ENCODE measurements at places on chromosomes 1 and 21.

DNA sequence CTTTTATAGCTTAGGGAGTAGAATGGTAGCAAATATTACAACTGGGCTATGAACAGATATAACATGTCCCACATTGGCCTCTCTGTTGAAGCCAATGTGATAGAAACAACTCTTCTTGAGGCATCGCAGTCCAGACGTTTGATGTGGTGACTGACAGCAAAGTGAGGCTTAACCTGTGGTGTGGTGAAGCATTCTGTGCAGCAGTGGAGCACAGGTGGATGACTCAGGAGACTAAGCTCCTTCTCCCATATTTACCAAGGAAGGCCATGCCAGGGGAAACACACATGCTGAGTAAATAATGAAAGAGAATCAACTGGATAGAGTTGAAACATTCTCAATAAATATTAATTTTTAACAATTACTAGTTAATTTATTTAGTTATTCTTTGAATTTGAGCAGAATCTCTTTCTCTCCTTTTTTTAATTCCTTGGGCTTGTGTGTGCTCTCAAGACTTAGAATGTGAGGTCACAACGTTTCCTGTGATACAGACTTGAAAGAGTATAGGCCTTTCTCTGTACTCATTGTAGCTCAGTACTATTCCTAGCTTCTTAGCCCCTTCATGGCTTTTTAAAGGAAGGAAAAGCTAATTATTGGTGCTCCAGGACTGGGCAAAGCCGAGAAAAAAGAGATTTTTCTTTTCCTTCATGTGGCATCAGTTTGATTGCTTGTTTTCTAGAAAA, 17.6 kb downstream of the CRB1 start:
- DNase-seq: no peak

DNA sequence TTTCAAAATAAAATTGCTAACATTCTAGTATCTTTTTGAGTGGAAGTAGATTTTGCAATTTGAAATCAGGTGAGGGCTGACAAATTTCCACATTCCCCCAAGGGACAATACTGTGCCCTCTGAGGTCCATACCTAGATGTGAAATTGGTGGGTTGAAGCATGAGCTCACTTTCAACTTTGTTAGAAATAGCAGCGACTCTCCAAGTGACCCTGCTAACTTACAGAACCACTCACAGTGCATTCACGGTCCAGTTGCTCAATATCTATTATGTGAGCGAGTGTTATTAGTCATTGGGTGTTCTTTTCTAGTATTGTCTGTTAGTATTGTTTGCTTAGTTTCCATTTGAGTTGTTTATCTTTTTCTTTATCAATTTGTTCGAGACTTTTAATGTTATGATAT, 53.6 kb upstream of the ASB17 start:
- no peak for DNase-seq

DNA sequence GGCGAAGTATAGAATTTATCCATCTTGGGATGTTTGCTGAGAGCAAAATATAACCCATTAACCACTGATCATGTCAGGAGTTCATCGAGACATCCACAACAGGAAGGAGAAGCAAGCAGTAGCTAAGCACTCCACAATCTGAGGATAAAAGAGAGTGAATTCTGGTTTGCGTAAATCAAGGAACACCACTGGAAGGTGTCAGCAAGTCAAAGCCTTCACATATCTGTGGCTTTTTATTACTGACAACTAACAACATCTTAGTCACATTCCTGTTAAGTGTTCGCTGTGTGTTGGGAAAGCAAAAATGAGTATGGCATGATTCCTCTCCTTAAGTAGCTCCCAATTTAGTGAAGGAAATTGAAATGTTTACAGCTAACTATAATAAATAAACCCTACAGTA, 44.5 kb upstream of the DARS2 start:
- DNase-seq: no peak

- no peak for DNase-seq
Observed at GRCh38 chr1:197783510-197783948, 8.2 kb upstream of the DENND1B start.

DNA sequence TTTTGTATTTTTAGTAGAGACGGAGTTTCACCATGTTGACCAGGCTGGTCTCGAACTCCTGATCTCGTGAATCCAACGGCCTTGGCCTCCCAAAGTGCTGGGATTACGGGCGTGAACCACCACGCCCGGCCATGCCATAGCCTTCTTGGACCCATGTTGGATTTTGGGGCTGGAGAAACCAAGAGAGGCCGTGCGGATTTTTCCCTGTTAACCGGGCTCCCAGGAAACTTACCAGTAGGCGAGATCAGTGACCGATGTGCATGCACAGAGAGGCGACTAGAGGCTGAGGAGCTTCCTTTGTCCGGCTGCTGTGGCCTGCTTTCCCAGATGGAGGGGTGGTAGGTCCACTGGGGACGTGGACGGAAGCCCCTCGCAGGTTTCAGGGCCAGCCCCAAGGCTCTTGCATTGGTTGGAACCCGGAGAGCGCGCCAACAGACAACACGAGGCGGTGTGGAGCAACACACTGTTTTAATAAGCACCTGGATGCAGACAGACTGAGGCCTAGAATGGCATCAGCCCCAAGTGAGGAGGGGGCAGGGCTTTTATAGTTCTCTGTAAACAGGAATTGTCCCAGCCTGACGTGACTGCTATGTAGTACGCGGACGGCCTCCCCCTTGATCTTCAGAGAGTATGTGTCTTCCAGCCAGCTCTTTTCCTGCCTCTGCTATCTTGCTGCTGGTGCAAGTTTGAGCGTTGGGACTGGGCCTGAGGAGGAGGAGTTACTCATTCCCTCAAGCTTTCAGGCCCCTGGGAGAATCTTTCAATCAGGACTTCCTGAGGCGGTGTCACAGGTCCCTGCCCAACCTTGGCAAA, at the start of gene ERVH48-1:
Gene ERVH48-1 (minus strand): TSS at position 517 of the 813 bp plus-strand sequence. CDS start 6,624 bp downstream, outside the sequence.
- no peak for DNase-seq

DNA sequence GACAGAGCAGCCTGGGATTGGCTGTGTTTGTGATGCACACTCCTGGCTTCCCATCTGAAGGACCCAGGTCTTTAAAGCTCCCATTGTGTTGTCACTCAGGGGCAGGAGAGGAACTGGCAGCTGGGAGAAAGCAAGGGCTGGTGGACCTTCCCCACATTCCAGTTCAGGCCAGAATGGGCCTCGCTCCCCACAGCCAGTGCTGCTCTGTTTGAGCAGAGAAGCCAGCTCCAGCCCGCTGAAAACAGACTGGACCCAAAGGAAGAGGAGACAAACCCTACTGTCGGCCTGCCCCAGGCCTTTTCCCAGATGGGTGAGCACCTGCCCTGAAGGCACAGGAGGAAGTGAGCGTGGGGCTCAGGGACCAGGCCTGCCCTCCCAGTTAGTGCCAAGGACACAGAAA, 499.4 kb downstream of the NPHP4 start:
- no peak for DNase-seq

- peak; percentile 31 for DNase-seq
Observed at GRCh38 chr1:30929135-30929889, 20.8 kb upstream of the SDC3 start.

- DNase-seq: no peak
Observed at GRCh38 chr1:25523542-25523941, 19.9 kb upstream of the LDLRAP1 start.

DNA sequence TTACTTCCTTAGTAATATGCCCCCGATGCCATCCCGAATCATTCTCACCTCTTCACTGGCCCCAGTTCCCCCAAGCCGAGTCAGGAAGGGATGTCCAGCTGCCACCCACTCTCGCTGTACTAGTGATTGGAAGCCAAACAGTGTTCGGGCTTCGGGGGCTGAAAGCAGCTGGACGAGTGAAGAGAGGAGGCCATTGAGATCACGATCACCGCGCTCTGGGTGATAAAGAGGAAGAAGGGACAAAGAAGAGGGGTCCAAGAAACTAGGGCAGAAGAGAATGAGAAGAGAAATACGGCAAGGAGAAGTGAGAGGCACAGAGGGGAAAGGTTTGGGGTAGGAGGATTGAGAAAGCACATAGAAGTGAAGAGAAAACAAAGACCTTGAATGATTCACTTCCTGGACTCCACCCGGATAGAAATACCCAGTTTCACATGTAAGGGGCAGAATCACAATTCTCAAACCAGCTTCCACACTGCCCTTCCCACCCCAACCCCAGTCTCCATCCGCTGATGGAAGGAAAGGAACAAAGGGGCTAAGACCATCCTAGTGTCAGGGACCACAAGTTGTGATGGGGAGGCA, 3.7 kb upstream of the SF3B4 start:
- no peak for DNase-seq

DNA sequence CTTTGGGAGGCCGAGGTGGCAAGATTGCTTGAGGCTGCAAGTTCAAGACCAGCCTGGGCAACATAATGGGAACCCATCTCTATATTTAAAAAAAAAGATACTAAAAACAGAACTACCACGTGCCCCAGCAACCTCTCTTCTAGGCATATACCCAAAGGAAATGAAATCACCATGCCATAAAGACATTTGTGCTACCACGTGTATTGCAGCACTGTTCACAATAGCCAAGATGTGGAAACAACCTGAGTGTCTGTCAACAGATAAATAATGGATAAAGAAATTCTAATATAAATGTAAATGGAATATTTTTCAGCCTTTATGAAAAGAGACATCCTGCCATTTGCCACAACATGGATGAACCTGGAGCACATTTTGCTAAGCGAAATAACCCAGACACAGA, 128.6 kb downstream of the PCNX2 start:
- no peak for DNase-seq

DNA sequence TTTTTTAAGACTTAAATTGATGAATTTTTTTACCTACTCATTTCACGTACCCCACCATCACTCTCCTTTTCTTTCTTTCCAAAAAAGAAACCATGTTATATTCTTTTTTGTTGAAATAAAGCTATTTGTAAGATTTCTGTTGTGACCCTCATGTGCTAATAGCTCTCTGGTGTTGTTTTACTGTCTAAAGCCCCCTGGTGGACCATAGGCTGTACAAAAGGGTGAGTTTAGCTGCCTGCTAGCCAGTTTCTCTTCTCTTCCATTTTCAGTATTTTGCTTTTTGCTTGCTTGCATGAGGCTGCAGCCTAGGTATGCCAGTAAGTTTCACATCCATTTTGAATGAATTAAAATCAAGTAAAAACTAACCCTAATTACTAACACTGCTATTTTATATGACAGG, 15.6 kb upstream of the VAMP3 start:
- DNase-seq: no peak

DNA sequence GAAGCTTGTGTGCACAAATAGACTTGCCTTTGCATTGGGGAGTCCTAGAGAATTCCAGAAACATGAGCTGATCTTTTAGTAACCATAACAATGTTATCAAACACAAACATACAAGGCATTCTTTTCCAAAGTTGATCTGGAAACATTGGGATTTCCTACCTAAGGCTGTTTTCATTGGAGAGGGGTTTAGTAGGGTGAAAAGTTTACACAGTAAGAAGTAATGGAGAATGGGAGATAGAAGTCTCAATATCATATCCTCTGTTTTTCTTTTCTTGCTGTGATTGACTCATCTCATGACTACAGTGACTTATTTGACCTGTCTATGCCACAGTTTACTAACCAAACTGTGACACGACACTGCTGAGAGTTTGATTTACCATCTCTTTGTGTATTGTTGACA, 65.6 kb upstream of the PLA2G4A start:
- DNase-seq: no peak

DNA sequence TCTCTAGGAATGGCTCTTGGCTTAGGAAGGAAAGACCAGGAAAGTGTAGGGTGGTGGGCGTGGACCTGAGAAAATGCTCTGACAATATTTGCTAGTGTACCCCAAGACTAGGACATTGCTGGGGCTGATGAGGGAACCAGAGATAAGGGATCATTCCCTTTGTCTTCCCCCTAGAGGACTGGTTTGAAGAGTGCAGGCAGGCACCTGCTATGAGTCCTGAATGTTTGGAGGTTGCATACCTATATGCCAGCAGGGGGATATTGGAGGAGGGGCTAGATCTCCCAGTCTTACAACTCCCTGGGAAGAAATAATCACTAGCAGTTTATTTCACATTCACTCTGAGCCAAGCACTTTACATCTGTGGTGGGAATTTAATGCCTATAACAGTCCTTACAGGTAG, 6.0 kb upstream of the BCL10 start:
- DNase-seq: no peak

- peak; percentile 74 for DNase-seq
Observed at GRCh38 chr1:80892539-80892938, 908.2 kb upstream of the ADGRL2 start.

GRCh38 chr1:48906729-48907128, 130.0 kb upstream of the BEND5 start:
- DNase-seq: no peak

DNA sequence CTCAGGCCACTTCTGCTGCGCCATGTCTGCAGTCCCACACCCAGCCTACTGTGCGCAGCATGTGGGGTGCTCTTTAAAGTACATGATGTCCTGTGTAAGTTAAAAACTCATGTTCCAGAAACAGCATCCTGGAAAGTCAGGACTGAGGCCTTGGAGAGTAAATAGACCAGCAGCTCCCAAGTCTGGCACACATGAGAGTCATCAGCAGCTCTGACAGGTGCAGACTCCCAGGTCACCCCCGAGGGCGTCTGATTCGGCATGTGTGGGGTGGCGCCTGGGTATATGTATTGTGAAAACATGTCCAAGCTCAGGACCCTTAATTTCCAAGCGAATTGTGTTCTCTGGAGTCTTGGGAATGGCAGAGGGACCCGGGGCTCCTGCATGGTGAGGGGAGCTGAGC, 120.1 kb upstream of the RUNX3 start:
- no peak for DNase-seq

GRCh38 chr1:9066945-9067807, 2.3 kb downstream of the SLC2A5 start:
- DNase-seq: no peak

DNA sequence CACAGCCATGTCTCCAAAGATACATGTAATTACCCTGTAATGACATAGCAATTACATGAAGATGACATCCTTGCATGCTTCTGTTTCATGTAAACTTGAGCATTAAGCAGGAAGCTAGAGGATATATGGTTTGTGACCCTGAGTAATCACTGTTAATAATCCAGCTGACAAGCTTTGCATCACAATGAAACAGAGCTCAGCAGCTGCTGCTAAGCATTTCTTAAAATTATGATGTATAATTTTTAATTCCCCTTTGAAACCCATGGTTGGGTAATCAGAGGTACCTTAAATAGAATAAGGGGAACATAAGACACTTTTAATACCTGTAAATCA, 293.5 kb downstream of the NTNG1 start:
- no peak for DNase-seq

DNA sequence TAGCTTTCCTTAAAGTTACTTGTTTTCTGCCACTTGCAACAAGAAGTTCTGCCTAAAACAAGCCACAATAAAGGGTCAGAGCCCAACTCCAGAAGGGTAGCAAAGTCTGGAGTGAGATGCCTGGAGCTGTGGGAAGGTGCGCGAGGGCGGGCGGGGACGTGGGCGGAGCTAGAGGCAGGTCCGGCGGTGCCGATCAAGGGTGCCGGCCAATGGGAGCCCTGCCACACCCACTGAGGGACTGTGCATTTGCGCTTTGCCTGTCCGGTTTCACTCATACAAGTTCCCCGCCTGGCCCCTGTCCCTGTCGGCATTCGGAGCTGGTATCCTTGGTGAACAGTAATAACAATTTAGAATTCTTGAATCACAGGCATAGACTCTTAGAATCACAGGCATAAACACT, 732.4 kb downstream of the MATN1 start:
- no peak for DNase-seq
